IPS-NIHi11 (cell line): ENCODE measurements at places on chromosomes 5 and 9.

GRCh38 chr5:73256862-73257261 lies 83.9 kb downstream of the TMEM174 start:
- no peak for DNase-seq

DNA sequence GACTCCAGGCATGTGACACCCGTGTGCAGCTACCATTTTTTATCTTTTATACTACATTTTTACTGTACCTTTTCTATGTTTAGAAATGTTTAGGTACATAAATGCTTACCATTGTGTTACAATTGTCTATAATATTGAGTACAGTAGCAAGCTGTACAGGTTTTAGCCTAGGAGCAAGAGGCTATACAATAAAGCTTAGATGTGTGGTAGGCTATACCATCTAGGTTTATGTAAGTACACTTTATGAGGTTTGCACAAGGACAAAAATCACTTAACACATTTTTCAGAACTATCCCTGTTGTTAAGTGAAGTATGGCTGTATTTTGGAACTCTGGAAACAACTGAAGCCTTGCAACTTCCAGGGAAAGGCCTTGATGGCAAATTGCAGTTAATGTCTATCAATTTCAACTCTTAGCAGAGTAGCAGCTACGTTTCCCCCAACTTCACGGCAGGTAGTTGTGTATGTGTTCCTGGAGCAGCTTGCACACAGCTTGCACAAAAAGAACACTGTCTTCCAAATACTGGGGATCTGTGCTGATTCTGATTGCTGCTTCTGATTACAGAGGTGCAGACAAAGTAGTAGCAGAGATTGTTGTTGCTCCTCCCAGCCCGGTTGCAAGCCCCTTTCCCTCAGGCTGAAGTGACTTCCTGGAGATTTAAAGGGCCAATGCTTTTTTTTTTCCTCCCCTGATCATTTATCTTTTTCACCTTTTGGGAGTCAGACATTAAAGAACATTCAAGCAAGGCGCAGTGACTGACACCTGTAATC lies 30.0 kb downstream of the SIL1 start:
- DNase-seq = no peak

GRCh38 chr5:31464081-31464480 lies 67.8 kb downstream of the DROSHA start:
- DNase-seq = no peak

- DNase-seq = no peak
Measured at GRCh38 chr5:122351416-122352157, 39.5 kb downstream of the SNCAIP start.

- DNase-seq = no peak
Measured at GRCh38 chr9:110260911-110261310, 4.6 kb upstream of the TXN start.

DNA sequence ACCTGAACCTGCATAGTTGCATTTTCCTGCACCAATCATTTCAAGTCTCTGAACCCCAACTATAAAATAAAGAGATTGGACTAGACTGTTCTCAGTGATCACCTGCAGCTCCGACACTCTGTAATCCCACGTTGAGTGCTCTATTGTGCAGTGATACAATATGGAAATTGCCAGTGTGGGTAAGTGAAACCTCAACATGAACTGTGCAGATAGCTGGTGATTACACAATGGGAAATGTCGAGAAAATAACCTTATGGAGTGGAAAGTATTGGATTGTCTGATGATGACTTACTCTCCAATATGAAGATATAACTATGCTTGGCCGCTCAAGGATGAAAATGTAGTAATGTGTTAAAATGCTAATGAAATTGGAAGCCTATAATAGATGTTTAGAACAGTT lies 293.1 kb upstream of the BRINP1 start:
- no peak for DNase-seq

DNA sequence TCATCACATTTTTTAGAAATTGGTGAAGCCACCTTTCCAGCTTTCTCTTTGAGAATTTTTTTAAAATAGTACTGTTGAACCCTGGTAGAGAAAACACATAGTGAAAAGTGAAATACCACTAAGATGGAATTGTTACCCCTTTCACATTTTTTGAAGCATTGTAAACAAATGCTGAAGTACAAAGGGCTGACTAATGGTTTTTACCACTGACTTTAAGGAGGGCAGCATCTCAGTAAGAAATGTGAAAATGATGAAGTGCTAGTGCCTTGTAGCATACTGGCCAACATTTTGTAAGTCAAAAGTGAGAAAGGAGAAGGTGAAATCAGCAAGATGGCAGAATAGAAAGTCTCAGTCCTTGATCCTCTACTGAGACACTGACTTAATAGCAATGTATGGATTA lies 320.6 kb downstream of the PJA2 start:
- DNase-seq = no peak

- no peak for DNase-seq
Measured at GRCh38 chr9:68727636-68728035, 22.6 kb downstream of the PIP5K1B start.

DNA sequence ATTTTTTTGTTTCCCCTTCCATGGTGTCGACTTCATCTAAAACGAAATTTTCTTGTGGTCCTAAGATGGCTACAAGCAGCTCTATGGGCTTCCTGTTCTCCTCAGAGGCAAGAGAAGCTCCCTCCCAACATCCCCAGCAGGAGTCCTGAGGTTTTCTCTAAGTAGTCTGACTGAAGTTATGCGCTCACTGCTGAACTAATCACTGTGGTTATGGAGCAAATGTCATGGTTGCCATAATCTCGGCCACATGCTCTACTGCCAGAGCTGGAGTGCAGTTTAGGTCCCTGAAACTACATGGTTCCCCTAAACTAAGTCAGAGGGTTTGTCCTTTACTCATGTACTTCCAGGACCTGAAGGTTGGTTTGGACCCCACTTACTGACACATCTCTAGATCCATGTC lies 68.0 kb upstream of the MAMDC2 start:
- no peak for DNase-seq

GRCh38 chr5:175516933-175517823 lies 38.8 kb downstream of the SFXN1 start:
- no peak for DNase-seq

DNA sequence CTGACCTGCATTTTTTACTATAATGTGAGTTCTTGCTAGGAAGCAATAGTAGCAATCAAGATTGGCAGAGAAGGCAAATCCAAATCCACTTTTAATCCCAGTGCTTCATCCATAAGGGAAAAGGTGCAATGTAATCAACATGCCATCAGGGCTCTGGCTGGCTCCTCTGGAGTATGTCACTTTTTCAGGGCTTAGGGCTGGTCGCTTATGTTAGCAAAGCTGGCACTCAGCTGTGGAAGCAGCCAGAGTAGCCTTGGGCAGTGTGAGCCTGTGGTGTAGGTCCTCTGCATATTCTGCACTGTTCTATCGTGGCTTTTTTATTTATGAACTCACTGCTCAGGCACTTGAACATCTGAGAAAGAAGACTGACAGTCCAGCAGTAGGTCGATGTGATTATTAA lies 16.1 kb downstream of the ACTBL2 start:
- no peak for DNase-seq

GRCh38 chr9:306907-307306 lies 92.2 kb downstream of the DOCK8 start:
- no peak for DNase-seq

- DNase-seq = peak; percentile 59
Measured at GRCh38 chr5:173291722-173292658, 36.2 kb downstream of the STC2 start.

DNA sequence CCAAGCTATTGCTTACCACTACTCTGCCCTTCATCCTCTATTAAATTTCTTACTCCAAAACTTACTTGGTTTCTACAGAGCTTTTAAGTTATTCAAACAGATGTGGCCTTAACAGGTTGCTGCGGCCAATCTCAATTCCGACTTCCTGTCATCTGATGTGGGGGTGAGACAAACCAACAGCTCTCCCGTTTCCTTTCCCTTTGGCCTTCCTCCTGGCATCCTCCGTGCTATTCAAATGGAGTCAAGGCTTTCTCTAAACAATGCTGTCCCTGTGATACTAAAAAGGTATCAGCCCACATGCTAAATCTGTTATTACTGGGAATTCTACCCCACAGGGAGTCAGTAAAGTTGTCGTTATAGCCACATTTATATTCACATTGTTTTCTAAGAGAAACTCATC lies 11.8 kb downstream of the RBM18 start:
- no peak for DNase-seq

GRCh38 chr5:106094839-106095238 lies 1575.9 kb downstream of the EFNA5 start:
- DNase-seq = no peak

DNA sequence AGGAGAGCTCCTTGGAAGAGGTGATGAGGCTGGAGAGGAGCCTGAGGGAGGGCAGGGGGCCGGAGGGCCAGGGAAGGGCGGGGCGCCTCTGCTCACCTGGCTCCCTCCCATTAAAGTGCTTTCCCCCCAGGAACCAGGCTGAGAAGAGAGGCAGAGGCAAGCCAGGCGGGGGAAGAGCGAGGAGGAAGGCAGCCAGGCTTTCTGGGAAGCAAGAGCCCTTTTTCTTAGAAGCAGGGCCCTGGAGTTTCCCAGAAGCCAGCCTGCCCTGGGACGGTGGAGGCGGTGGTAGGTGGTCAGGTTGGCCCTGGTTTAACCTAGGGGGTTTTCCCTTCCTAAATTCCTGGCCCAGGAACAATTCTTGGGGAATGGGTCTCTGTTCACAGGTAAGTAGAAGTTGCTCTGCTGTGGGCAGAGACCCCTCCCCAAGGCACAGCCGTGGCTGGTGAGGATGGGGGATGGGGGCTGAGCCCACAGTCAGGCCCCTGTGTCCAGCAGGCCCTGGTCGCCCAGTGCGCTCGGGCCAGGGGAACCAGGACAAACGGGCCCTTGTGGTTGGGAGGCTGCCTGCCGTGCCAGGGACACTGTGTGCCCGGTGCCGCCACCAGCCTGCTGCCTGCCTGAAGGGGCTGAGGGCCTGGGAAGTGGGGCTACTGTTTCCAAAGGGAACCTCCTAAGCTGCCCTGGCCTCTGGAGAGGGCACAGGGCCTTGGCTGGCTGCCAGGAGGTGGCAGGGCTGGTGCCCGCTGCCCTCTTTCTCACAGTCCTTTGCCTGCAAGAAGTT lies 16.6 kb upstream of the RALGDS start:
- DNase-seq = no peak

GRCh38 chr9:76403352-76403751 lies 9.1 kb upstream of the RFK start:
- DNase-seq = peak; percentile 10

GRCh38 chr5:150001660-150002486 lies 1.3 kb downstream of the HMGXB3 start:
- DNase-seq = peak; percentile 74

DNA sequence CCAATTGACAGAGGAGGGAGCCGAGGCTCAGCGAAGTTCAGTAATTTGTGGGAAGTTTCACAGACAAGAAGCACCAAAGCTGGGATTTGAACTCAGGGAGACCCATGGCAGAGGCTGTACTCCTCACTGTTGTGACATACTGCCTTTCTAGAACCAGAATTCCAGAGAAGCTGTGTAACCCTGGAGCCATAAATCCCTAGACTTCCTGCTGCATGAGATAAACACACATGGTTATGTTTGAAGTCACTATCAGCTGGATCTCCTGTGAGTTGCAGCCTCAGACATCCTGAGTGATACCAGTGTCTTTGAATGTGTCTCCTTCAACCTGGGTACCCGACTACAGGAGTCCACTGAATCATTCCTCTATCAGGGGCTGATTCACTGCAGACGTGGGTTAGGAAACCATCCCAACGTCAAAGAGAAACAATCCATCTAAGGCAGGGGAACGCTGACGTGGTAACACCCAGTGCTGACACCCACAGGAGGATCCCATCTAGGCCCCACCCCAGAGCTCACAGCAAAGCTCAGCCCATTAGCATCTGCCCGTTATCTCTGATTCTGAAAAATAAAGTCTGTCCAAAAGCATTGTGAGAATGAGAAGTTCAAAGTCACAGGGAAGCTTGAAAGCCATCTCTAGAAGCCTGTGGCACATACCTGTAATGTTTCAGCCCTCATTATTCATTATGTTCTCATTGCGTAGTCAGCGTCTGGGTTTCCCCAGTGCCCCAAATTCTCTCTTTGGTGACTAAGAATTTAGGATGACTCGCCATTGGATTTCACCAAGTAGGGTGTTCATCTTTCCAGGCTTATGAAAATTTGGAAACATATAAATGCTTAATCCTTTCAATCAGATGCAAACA lies 36.3 kb upstream of the BASP1 start:
- no peak for DNase-seq
